ENCODE measurements at places on chromosomes 2 and 18.

DNA sequence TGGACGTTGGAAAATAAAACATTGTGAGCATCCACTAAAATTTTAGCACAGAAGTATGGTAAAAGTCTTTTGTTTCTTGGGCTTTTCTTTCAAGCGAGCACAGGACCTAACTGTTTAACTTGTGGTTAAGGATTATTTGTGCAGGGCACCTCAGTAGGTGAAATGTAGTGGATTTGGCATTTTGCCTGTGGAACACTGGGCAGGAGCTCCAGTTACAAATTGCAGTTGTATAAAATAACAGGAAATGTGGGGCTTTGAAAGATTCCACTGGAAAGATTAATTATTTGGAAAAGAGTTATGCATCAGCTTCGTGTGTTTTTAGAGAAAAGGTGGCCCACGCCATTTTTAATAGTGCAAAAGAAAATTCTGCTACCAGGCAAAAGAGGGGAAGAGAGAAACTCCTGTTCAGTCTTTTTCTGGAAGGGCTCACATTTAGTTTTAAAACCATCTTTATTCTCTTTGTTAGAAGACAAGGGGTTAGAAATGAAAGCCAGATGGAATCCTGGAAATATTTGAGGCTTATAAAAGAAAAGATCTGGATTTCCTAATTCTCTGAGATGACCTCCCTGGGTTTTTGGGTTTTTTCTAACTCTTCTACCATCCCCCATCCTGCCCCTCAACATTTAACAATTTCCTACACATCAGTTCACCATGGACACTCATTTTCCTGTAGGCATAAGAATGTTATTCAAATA, 144.3 kb upstream of the SERTAD2 start:
- DNase-seq, result no peak

DNA sequence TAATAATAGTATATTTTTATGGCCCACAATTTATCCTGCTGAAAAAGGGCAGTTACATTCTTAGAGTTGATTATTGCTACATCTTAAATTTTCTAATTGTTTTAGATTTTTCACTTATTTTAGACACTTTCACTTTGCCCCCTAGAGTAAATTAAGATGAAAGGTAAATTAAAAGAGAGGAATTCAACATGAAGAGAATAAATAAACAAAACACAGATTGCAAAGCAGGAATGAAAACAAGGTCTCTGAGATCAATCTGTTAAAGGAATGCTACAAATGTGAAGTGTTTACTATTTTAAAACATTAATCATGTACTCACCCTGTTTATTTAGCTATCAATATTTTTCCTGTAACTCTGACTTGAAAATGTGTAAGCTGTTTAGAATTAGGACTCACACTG, 113.5 kb upstream of the ETAA1 start:
- no peak for DNase-seq

GRCh38 chr2:172677363-172677762, 58.3 kb upstream of the RAPGEF4 start:
- no peak for DNase-seq

- DNase-seq, result no peak
Measured at GRCh38 chr2:208627110-208627884, 220.7 kb downstream of the PTH2R start.

GRCh38 chr18:32167980-32168730, 21.7 kb upstream of the MEP1B start:
- no peak for DNase-seq

DNA sequence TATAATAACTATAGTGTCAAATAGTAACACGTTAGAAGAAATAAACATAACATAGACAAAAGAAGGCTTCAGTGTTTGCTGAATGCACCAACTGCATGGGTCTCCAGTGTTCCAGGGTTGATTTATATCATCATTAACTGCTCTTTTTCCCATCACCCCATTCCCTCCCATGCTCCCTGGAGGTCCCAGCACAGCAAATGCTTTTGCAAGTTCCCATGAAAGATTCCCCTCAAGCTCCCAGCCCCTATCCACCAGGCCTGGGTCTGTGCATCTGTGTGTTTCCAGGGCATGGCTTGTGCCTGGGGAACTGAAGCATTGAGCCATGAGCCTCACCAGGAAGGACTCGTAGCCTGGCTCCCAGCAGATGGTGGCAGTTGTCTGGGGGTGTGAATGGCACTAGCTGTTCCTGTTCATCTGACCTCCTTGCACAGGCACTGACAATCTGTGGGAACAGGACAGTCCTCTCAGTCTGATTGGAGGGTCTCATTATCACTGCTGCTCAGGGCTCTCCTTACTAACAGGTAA, 164.6 kb upstream of the RMP24 start:
- DNase-seq, result no peak

DNA sequence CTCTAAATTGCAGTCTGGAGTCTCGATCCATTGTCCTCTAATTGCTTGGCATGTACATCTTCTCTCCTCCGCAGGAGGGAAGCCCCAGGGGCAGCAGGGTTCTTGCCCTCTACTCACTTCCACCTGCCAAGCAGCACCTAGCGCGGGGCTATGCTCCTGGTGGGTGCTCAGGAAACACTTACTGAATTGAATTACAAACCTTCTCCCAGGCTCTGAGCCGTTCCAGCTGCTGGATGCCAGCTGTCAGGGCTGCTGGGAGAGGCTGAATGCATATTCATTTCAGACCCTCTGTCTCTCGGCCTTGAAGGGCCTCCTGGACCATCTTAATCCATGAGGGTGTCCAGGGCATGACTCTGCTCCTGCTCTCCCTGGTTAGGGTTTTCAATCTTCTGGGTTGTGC, 94.0 kb downstream of the CELF4 start:
- no peak for DNase-seq

- no peak for DNase-seq
Measured at GRCh38 chr2:46377101-46377581, 79.9 kb downstream of the EPAS1 start.

DNA sequence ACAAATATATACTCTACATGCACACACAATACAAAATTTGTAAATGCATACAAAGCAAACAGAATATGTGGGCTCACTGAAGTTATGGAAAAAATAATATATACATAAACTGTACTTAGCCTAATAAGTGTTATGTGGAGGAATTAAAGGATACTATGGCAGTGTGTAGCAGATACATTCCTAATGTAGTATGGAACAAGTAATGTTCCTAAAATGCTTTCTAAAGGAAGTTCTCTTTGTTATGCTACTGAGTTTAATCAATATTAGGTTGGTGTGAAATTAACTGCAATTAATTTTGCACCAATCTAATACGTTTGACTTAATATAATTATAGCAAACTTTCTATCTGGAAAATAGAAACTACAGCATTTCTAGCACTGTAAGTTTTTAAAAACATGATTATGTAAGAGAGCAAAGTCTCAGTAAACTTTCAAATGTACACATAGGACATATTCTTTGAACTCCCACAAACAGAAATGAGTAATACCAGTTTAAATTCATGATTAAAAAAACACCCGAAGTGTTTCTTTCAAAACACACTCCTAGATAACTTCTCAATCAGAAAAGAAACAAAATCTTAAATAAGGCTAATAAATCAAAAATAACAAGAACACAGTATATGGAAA, 331.3 kb downstream of the LRRTM4 start:
- DNase-seq, result no peak

DNA sequence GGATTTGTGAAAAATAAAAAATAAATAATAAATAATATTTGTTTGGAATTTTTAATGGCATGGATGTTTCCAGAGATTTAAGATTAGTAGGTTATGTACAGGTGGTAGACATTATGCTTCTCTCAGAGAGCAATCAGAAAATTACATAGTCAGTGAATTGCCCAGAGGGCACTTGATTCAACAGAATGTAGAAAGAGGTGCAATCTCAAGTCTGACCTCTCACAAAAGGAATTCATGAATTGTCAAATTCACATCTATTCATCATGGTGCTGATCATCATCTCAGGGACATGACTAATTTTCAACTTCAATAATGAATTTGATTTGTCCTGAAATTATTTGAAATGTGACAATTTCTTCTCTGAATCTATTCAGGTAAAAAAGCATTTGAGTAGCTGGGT, 172.5 kb downstream of the PDE11A start:
- no peak for DNase-seq

GRCh38 chr2:50018921-50019320, 864.6 kb upstream of the FSHR start:
- no peak for DNase-seq

DNA sequence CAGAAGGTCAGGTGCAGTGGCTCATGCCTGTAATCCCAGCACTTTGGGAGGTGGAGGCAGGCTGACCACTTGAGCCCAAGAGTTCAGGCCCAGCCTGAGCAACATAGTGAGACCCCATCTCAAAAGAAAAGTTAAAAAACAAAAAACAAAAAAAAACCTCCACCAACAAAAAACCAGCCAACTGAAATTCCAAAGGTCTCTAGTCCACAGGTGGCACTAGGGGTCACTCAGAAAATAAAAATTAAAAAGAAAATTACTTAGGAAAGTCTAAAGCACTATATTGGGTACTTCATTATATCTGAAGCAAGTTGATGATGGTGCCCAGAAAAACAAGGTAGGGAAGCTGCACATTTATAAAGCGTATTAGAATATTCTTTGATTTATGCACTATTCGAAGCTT, 26.9 kb downstream of the ANXA4 start:
- no peak for DNase-seq

GRCh38 chr2:226048611-226049010, 649.1 kb downstream of the NYAP2 start:
- DNase-seq, result no peak

GRCh38 chr18:25517881-25518715, 166.1 kb upstream of the ZNF521 start:
- DNase-seq, result no peak

- DNase-seq, result no peak
Measured at GRCh38 chr18:46412916-46413315, 244.1 kb downstream of the LOXHD1 start.

DNA sequence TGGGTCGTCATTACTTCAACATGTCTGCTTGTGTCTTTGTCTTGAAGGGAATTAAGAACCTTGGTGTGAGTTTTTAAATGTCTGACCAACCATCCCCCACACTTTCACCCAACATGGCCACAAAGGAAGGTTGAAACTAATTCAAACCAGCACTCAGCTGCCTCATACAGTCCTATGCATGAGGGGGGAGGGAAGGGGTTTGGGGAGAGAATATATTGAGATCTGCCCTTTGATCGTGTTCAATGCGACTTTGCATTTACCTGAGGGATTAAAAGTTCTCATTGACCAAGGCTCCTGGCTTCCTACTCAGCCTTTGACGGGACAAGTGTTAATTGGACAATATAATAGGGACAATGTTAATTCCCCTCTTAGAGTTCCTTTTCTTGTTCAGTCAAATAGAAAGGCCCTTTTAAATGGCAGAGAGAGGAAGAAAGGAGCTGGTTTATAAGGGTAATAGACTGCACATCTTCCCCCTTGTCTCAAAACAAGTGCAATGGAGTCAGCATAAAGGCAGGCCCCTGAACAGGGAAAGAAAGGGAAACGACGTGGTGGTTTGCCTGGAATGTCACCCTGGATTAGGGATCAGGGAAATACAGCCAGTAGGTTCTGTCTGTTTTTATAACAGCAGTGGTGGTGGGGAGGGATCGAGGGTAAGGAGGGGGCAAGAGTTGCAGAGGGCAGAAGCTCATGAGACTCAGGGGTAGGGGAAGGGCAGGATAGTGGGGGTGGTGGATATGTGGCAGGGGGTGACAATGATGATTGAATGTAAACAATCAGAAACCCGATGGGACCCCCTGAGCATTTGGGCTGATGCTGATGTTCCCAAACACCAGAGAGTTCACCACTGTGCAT, 198.7 kb downstream of the MYCN start:
- no peak for DNase-seq

DNA sequence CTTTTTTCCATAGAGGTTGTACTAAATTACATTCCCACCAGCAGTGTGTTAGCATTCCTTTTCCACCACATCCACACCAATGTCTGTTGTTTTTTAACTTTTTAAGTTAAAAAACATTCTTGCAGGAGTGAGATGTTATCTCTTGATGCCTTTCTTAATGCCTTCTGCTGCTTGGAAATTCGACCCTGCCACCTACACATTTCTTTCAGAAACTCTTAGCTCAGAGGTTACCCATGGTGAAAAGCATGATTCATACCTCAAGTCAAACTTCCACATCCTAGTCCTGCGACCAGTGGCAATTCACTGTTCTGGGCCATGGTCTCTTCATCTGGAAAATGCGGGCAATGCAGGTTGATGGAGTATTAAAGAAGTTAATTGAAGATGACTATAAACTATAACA, 12.7 kb upstream of the HNMT start:
- DNase-seq, result no peak

All from activated CD4-positive, alpha-beta T cell treated with anti-CD3 and anti-CD28 coated beads, Interleukin-2, amount 50 U/mL, for 24 hours (primary cell).